ENCODE measurements at places on chromosomes 5 and 9.
A peak's percentile ranks its signal among the peaks of the same experiment; 100 is the strongest.

DNA sequence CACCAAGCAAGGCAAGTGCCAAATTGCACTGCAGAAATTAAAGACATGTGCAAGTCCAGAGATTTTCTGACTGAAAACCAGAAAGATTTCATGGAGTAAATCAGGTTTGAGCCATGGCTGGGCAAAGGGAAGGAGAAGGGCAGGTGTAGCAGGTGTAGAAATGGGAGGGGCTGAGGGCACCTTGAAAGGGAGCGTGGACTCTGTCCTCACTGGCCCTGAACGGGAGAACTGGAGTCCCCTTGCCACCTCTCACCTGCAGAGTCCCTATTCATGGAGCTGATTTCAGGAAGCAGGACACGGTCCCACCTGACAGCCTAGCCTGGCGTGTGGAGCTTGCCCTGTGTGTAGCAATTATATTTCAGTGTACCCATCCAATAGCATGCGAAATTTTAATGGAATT is 46.3 kb downstream of the UBE2QL1 start:
- DNase-seq: no peak

DNA sequence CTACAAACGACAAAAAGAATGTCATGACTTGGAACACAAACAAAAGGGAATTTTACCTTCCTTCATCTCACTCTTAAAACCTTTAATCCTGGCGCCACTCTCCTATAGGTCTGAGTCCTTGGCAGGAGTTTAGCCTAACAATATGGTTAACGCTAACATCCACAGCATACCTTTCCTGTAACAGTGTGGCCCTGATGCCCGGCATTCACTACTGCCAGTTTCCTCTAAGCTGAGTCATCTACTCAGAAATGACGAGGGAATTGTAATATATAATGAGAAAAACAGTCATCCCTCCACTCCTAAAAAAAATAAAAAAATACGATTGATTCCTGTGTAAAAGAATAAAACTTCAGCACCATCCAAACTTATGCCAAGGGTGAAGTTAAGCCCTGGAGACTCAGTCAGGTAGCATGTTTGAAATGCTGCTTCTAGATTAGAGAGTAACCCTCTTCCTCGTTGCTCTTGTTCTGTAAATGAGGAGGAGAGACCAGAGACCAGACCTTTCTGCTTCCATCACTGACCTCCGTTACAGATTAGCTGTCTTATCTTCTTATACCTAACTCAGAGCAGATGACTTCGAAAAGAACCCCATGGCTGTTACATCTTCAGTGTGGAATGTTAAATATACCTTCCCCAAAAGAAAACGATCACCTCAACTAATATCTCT is 37.4 kb downstream of the CCDC125 start:
- no peak for DNase-seq

GRCh38 chr5:145983446-145983845 is 47.1 kb downstream of the SH3RF2 start:
- no peak for DNase-seq

GRCh38 chr9:34907044-34907443 is 51.0 kb upstream of the PHF24 start:
- DNase-seq: no peak

DNA sequence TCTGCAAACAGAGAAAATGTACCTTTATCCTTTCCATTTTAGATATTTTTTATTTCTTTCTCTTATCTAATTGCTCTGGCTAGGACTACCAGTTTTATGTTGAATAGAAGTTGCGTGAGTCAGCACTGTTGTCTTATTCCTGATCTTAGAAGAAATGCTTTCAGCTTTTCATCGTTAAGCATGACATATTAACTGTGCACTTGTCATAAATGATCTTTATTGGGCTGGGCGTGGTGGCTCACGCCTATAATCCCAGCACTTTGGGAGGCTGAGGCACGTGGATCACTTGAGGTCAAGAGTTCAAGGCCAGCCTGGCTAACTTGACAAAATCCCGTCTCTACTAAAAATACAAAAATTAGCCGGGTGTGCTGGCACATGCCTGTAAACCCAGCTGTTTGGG is 8.2 kb upstream of the ECM2 start:
- DNase-seq: no peak

- no peak for DNase-seq
Observed at GRCh38 chr9:10403283-10403682, 209.5 kb downstream of the PTPRD start.

DNA sequence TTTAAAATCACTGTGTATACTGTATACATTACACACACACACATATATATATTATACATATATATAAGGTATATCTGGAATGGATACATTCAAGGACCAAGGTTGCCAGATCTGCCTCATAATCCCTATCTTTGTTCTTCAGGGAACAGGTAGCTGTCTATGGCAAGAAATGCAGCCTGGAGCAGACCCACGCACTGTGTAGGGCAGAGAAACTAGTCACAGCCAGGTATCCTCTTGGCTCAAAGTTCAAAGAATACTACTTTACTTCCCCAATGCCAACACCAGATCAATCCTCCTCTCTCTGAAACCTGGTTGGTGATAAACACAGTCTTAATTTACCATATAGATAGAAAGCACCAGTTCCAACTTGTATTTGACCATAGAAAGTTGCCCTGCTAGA is 313.6 kb downstream of the PRELID2 start:
- DNase-seq: no peak

DNA sequence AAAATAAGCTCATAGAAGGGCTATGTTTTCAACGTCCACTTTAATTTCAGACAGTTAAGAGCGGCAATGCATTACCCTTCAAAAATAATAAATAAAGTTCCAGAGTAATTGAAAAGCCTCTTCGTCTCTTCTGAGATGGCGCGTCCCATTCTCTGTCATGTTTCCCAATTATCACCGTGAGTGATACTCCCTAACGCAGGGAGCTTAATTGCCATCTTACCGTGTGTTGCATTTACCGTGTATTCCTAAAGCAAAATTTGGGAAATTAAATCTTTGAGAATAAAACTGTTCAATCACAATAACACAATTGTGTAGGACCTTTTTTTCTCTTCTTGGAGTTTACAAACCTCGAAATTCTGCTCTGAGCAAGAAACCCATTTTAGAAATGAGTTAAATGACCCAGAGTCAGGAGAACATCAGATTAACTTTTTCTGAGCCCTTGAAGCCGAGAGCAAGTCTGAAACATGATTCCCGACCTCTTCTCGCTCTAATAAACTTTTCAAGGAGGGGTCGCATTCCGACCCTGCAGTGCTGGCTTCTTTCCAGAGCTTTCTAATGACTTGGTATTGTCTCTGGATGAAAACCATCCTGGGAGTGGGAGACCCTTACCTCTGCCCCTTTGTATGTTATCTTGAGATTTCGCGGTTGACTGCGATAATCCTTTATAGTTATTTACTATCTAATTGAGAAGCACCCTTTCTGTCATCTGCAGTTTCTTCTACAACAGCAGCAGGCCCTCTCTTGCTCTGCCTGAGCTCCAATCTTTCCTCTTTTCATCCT is 251.5 kb downstream of the FSTL4 start:
- no peak for DNase-seq

GRCh38 chr9:115551396-115551795 is 433.4 kb upstream of the TNC start:
- DNase-seq: no peak

DNA sequence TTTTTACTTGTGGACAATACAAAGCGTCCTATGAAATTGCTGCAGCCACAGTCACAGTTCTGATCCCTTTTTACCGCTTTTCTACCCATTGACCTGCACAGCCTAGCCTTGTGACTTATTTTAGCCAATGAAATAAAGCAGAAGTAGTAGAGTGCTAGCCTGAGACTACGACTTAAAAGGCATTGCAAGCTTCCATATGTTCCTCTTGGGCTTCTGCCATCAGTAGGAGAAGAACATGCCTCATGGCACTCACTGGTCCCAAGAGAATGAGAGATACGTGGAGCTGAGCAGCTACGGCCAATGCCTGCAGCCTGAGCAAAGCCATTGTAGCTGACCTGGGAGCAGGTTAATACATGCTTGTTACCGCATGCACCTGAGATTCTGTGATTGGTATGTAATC is 416.6 kb upstream of the CLINT1 start:
- no peak for DNase-seq

DNA sequence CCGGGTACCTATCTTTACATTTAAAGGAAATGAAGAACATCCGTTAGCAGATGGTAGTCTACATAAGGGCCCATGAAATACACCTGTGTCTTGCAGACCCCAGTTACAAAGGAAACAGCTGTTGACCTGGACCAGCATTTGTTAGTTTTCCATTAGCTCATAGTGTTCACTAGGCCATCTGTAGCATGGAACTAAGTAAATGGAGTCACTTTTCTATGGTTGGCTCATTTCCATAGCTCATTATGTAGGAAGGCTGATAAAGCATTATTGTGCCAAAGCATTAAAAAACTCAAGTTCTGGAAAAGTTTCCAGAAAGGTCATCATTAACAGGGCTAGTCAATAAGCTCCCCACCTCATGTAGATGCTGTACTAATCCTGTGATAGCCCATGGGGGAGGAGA is 62.1 kb downstream of the PCSK1 start:
- DNase-seq: no peak

DNA sequence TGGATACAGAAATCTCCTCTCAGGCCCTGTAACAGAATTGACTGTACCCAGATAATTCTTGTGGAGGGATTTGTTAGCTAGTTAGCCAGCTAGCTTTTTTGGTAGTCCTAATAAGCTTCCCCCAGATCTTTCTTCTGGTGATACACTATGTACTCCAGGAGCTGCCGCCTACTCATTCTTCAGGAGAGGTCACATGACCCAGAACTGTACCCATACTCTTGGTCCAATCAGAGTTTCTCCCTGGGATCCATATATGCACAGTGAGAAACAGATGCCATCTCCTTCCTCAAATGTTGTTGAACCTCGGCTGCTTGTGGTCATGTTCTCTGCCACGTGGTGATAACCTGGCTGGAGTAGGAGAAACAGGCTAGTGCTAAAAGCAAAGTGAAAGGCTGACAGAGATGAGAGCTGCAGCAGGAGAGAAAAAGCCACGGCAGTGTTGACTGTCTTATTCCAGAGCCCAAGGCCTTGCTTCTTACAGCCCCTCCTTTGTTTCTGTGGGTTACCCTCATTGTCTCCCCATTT is 123.0 kb upstream of the RFX3 start:
- no peak for DNase-seq

GRCh38 chr9:137445275-137445807 is 4.2 kb upstream of the ENTPD8 start:
- peak; percentile 93 for DNase-seq

- no peak for DNase-seq
Observed at GRCh38 chr9:3898461-3899218, 372.8 kb upstream of the RFX3 start.

DNA sequence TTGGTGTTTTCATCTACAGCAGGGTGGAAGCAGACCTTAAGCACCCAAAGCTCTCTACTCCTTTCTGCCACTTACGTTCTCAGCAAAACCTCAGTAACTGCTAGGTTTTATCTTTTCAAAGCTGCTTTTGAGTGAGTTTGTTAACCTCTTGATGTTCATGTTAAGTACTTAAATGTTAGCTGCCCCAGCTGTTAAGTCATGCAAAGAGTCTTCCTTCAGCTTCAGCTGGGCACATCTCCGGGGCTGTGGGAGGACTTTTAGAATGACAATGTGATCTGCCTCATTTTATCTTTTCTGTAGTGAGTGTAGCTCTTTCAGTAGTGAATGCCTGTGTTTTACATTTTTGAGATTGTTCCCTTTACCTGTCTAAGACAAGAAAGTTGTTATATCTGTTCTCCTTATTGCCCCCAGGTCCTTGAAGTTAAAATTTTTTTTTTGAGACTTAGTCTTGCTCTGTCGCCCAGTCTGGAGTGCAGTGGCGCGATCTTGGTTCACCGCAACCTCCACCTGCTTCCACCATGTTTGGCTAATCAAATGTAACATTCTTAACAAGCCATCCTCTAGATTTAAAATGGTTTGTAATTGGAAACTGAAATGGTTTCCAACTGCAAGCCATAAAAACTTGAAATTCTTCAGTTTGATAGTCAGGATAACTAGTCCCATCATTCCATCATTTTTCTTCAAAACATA is 19.6 kb downstream of the KDM4C start:
- DNase-seq: no peak

- DNase-seq: no peak
Observed at GRCh38 chr5:132640613-132641012, 17.4 kb upstream of the IL13 start.

GRCh38 chr5:94705427-94705826 is 87.0 kb downstream of the SLF1 start:
- no peak for DNase-seq

DNA sequence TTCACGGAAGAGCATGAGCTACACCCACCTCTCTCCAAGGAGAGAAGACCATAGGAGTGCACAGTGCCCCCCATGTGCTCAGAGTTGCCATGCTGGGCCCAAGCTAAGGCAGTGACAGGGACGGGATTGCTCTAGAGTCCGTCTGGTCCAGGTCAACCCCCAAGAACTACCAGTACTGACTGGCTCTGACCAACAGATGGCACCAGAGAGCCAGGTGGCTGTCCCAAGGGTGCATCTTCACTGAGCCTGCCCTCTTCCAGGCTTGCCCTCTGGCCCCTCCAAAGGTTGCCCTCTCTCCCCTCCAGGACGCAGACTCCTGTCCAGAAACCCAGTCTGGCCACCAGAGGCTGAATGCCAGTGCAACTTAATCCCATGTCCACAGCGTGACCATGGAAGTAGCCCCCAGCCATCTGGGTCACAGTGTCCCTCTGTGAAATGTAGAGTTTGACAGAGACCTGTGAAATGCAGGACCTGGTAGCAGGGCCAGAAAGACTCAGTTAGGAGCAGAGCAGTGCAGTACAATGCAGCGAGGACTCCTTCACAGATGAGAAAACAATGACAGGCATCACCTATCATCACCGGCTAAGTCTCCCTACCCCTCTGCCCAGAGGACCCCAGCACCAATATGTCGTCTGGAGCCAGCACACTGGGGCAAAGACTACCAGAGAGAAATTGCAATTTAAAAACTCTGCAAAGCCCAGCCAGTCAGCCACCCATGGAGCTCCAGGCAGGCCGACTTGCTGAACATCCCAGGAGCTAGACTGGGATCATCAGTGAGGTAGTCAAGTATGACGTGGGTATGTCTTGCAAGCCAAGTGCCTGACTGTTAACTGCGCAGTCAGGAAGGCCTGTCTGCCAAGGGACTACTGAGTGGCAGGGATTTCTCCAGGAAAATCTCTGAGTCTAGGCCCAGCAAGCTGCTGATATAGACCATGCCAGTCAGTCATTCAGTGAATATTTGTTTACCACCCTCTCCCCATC is 7.7 kb upstream of the SKP1 start:
- peak; percentile 88 for DNase-seq

DNA sequence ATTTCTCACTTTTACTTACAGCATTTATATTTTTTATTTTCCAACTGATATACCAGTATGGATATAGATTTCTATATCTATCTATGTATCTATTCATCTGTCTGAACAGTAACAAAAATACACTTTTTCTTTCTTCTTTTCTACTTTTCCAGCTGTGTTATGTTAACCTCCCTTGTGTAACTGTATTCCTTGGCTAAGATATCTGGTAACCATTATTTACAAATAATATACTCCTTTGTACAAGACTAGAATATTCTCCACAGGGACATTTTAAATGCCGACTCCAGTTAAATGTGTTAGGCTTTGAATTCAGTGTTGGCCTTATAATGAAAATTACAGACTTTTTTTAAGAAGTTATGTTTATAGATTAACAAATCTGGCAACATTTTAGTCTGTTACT is 168.7 kb downstream of the XRCC4 start:
- no peak for DNase-seq

- DNase-seq: no peak
Observed at GRCh38 chr5:151719228-151720000, 32.7 kb upstream of the SPARC start.
